Testis (tissue), 5 donors: ENCODE measurements at places on chromosomes 12 and 14. TPM values are rescaled to one million over a fixed set of nuclear protein-coding genes. Genes with fewer than 3 reads are reported as not detected.
A peak's percentile ranks its signal among the peaks of the same experiment; 100 is the strongest.

The DYNLL1 gene
- 404 TPM for total RNA-seq

The NKX2-1 gene
- 0.43 TPM for total RNA-seq

The LALBA gene
- 5.2 TPM for total RNA-seq

The NTF3 gene
- 1.1 TPM for total RNA-seq

The ATXN2 gene
- 165 TPM for total RNA-seq

- no peak overlapping the region for H3K4me3 ChIP-seq
- H3K4me1 ChIP-seq = no peaks in the 10 kb centered on the region
- DNase-seq = no peak
- H3K27ac ChIP-seq = no peak overlapping the region
Measured at GRCh38 chr12:89551747-89552146, 25.9 kb upstream of the POC1B start.

DNA sequence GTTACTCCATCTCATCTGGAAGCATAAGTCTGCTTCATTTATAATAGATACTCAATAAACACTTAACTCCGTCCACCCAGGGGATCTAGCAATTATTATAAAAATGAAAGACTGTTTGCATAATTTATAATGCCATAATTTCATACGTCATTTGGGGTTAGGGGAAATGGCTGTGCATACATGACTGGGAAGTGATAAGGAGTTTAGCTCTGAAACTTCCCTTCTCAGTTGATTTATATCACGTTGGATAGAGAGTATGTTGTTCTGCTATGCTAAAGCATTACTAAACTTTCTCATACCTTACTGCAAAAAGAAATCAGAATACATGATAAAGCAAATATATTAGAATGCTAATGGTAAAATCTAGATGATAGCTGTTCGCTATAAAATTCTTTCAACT is 90.4 kb upstream of the DYNC1H1 start:
- H3K27ac ChIP-seq = no peak overlapping the region
- H3K4me1 ChIP-seq = peaks cover 21% of the 10 kb centered on the region
- no peaks in the 10 kb centered on the region for H3K27me3 ChIP-seq
- no peak overlapping the region for H3K4me3 ChIP-seq
- no peak for DNase-seq

- H3K36me3 ChIP-seq = no peaks in the 10 kb centered on the region
- DNase-seq = no peak
- H3K27ac ChIP-seq = no peak overlapping the region
Measured at GRCh38 chr12:24252602-24253001, 303.1 kb upstream of the SOX5 start.

DNA sequence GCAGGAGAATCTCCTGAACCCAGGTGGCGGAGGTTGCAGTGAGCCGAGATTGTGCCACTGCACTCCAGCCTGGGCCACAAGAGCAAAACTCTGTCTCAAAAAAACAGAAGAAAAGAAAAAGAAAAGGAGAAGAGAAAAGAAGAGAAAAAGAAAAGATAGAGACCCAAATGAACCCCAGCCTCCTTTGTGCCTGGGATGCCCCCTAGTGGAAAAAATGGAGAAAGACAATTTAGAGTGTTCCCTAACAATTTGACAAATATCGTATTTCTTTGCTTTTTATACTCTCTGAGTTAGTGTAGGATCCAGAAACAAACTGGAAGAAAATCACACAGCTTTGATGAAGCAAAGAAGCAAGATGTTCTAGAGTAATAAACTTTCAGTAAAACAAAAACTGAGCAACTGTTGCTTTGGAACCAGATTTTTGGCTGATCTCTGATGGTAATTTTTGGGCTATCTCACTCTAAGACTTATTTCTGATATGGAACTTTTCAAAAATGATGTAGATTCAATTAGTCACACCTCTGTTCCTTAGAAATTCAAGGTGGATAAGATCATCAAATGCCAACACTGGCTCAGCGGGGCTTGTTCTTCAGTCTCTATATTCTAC is 18.6 kb upstream of the PRKAB1 start:
- H3K4me3 ChIP-seq = no peak overlapping the region
- DNase-seq = no peak
- no peaks in the 10 kb centered on the region for H3K36me3 ChIP-seq
- no peaks in the 10 kb centered on the region for H3K27me3 ChIP-seq

DNA sequence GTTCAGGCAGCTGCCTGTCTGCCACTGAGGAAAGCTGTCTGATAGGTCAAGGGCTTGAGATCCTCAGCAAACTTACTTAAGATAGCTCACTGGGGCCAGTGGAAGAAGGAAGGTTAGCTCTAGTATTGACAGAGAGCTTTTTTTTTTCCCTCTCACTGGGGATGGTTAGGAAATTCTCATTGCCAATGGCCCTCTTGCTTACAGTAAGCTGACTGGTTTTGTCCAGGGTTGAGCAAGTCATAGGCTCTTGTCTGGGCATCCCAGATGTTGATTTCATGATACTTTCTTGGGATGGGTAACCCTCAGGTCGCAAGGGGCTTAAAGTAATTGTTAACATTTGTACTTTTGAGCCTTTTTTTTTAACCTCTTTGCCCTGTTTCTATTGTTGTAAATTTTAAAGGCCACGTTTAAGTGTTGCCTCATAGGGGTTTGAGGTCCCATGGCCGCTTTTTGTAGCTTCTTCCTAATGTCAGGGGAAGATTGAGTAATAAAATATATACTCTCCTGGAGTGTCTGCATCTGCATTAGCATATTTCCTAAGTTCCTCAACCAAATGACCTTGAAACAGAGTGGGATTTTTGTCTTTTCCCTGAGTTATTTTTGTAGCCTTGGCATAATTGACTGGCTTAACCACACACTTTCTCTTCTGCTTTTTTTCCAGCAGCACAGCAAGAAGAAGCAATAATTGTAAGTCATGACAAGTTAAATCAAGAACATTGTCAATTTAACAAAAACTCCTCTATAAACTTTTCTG is 716.0 kb downstream of the LRFN5 start:
- no peak for DNase-seq
- H3K36me3 ChIP-seq = no peaks in the 10 kb centered on the region

DNA sequence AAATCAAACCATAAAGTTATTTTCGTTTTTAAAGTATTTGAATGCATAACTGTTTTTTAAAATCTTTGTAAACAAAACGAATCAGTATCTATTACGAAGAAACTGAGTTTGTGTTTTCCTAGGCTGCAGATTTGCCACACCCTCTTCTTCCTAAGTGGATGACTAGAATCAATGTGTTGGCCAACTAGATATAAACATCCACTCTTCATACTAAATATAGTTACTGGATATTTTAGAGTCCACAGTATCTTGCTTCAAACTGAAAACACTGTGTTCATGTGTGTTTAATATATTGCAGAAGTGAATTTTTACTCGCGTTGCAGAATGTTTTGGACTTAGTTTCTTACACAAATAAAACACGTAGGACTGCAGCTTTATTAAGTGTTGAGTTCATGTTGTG is 63.2 kb downstream of the KLHL28 start:
- peak overlapping the region; percentile 100 for H3K27ac ChIP-seq
- no peak for DNase-seq
- H3K4me3 ChIP-seq = no peak overlapping the region
- H3K27me3 ChIP-seq = no peaks in the 10 kb centered on the region

- H3K36me3 ChIP-seq = no peaks in the 10 kb centered on the region
- H3K27me3 ChIP-seq = no peaks in the 10 kb centered on the region
Measured at GRCh38 chr12:12331244-12331771, 18.7 kb downstream of the MANSC1 start.

DNA sequence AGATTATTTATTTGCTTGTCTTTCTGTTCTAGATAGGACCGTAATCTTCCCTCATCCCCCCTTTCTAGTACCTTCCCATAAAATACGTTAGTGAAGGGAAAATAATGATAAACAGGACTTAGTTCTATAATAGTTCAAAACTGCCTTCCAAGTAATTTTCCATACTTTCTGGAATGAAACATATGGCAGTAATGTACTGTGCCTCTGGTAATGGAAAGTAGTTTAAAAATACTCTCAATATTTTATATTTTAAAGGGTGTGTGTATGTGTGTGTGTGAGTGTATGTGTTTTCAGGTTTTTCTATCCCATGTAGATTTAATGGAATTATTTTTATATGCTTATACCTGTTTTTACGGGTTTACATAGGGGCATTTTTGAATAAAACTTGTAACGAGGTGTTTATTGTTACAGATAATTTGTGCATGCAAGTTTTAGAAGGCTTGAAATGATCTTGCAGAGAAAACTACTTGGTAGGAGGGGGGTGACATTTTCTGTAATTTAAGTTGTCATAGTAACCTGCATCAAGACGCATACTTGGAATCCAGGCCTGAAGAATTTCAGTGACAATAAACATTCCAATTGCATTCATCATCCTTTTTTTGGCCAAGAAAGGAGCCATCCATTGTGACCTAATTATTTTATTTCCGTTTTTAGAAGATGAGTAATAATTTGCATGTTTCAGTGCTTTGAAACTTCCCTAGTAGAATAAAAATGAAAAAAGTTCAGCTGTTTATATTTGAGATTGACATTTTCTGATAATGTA is 38.9 kb downstream of the RASSF8 start:
- no peak overlapping the region for H3K27ac ChIP-seq
- no peak for DNase-seq
- no peak overlapping the region for H3K4me3 ChIP-seq
- no peaks in the 10 kb centered on the region for H3K27me3 ChIP-seq
- no peaks in the 10 kb centered on the region for H3K36me3 ChIP-seq
- H3K4me1 ChIP-seq = no peaks in the 10 kb centered on the region

- H3K27ac ChIP-seq = no peak overlapping the region
- H3K4me1 ChIP-seq = no peaks in the 10 kb centered on the region
- no peak for DNase-seq
- no peaks in the 10 kb centered on the region for H3K36me3 ChIP-seq
- H3K27me3 ChIP-seq = no peaks in the 10 kb centered on the region
Measured at GRCh38 chr12:100553936-100554335, 19.5 kb upstream of the GAS2L3 start.

- no peaks in the 10 kb centered on the region for H3K27me3 ChIP-seq
- no peaks in the 10 kb centered on the region for H3K36me3 ChIP-seq
- DNase-seq = no peak
- H3K4me3 ChIP-seq = no peak overlapping the region
Measured at GRCh38 chr12:76020731-76021672, 10.6 kb downstream of the PHLDA1 start.

DNA sequence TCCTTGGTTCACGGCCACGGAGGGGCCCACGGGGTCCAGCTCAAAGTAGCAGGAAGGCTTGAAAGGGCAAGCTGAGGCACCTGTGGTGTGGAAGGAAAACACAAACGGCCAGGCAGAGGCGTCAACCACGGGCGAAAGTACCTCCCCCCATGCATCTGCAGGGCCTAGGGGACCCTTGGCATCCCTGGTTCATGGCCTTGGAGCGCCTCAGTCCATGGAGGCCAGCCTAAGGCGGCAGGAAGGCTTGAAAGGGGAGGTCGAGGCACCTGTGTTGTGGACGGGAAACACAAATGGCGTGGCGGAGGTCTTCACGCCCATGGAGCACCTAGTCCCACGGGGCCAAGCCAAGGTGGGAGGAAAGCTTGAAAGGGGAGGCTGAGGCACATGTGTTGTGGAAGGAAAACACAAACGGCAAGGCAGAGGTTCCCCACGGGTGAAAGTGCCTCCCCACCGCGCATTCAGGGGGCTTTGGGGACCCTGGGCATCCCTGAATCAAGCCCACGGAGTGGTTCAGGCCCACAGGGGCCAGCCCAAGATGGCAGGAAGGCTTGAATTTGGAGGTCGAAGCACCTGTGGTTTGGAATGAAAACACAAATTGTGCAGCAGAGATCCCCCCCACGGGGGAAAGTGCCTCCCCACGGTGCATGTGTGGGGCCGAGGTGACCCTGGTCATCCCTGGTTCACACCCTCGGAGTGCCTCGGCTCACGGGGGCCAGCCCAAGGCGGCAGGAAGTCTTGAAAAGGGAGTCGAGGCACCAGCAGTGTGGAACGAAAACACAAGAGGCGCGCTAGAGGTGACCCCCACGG is 380.8 kb downstream of the ALG10 start:
- H3K36me3 ChIP-seq = no peaks in the 10 kb centered on the region
- H3K27ac ChIP-seq = no peak overlapping the region
- DNase-seq = peak; percentile 8
- H3K27me3 ChIP-seq = no peaks in the 10 kb centered on the region
- no peaks in the 10 kb centered on the region for H3K4me1 ChIP-seq
- no peak overlapping the region for H3K4me3 ChIP-seq
